ENCODE measurements at places on chromosomes 7 and 10. TPM values are rescaled to one million over a fixed set of nuclear protein-coding genes. Genes with fewer than 3 reads are reported as not detected.

- peak; percentile 87 for DNase-seq
Observed at GRCh38 chr10:88582806-88583583, at the start of gene RNLS. TSS of gene RNLS (minus strand) at chr10:88583318.

DNA sequence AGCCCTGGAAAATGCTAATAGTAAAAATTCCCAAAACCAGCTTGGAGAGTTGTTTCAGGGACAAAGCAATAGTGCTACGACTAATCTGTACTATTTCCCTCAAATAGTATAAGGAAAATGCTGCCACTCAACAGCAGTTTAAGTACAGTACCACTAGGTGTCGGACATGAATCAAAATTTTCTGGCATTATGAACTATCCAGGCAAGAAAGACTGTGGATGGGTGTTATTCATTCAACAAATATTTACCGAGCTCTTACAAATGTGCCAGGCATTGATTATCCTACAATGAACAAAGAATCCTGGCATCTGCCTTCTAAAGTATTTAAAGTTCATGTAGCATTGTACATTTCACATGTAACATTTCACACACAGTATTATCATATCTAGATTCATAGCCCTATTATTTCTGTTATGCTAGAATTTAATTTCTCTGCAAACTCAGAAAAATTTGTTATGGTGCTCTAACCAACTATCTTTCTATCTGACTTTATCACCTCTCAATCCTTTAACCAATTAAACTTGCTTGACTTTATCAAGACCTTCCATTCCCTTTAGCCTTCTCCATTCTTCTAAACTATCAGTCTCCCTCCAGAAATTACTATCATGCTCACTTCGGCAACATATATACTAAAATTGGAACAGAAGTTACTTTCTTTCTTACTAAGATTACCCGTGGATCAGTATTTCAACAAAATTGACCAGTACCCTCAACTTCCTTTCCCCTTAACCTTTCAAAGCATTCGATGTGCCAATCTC is 80.6 kb downstream of the ARHGAP21 start:
- DNase-seq, result no peak

- no peak for DNase-seq
Observed at GRCh38 chr10:113590581-113590980, 37.7 kb downstream of the HABP2 start.

DNA sequence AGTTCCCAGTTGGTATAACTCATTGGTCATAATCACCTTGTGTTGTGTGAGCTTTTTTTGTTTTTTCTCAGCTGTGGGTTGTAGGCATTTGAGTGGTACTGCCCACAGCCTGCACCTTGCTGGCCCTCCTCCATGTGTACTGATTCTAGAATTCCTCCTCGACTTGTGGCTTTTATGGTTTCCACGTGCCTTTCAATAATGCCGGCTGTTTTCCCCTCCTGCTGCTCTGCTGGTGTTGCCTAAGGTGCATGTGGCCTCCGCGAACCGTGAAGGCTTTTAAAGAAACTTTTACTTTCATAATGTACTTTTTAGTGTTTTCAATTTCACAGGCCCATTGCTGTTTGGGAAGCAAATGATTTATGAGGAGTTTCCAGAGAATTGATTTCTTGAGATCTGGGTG is 518.0 kb downstream of the REEP3 start:
- no peak for DNase-seq

GRCh38 chr7:123410273-123410904 is 124.0 kb downstream of the IQUB start:
- DNase-seq, result no peak

DNA sequence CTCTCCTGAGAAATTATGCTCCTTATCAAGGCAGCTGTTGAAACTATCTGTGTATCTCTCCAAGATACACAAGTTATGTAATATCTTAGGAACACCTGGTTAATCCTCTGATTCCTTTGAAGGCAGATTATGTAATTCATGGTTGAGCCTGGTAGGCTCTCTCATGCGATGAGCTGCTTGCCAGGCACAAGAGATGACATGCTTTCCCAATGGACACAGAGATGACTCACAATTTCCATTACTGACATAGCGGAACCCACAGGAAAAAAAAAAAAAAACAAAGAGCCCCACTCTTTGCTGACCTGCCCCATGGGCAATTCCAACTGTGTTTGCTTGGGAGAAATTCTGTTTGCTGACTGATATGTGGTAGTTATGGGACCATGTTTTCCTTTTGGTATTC is 736.4 kb upstream of the PHF14 start:
- DNase-seq, result no peak

GRCh38 chr7:19537942-19538401 is 170.9 kb downstream of the POLR1F start:
- DNase-seq, result no peak

GRCh38 chr10:95319239-95319638 is 28.4 kb upstream of the PDLIM1 start:
- no peak for DNase-seq

- no peak for DNase-seq
Observed at GRCh38 chr7:823649-824048, 8.6 kb upstream of the SUN1 start.

- DNase-seq, result no peak
Observed at GRCh38 chr7:16223963-16224707, 197.2 kb downstream of the CRPPA start.

DNA sequence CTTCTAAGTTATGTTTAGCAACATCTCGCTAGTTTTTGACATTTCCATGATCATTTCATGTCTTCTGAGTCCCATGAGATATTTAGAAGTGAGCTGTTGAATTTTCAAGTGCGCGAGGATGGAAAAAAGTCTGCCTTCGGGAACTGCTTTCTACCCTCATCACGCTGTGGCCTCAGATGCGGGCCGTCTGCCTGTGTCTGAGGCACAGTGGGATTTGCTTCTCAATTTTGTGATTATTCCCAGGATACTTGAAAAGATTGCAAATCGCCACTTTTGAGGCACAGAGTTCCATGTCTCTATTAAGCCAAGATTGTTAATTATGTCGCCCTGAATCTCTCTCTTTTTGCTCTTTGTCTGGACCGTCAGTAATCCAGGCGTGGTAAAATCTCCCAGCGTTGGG is 30.8 kb upstream of the NKX6-2 start:
- peak; percentile 12 for DNase-seq

GRCh38 chr7:69049326-69049725 is 548.9 kb upstream of the AUTS2 start:
- no peak for DNase-seq

DNA sequence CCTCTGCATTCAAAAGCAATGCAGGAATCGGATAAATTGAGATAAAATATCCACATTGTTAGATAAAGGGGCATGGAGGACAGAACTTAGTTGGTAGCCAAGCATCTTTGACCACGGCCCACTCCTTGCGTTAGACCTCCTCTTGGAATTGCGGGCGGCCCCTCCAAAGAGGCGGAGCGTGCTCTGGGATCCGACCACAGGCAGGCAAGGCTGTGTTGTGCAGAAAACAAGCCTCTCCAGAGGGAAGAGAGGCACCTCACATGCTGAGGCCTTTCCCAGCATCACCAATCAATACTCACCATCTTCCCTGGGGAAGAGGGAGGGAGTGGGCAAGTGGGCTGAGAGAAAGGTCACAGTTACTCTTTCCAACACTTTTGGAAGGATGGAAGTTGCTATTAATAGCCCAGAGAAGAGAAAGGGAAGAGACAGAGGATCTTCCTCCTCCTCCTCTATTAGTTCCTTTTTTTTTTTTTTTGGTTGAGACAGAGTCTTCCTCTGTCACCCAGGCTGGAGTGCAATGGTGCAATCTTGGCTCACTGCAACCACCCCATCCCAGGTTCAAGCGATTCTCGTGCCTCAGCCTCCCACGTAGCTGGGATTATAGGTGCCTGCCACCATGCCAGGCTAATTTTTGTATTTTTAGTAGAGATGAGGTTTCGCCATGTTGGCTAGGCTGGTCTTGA is 49.7 kb upstream of the NRF1 start:
- DNase-seq, result no peak

DNA sequence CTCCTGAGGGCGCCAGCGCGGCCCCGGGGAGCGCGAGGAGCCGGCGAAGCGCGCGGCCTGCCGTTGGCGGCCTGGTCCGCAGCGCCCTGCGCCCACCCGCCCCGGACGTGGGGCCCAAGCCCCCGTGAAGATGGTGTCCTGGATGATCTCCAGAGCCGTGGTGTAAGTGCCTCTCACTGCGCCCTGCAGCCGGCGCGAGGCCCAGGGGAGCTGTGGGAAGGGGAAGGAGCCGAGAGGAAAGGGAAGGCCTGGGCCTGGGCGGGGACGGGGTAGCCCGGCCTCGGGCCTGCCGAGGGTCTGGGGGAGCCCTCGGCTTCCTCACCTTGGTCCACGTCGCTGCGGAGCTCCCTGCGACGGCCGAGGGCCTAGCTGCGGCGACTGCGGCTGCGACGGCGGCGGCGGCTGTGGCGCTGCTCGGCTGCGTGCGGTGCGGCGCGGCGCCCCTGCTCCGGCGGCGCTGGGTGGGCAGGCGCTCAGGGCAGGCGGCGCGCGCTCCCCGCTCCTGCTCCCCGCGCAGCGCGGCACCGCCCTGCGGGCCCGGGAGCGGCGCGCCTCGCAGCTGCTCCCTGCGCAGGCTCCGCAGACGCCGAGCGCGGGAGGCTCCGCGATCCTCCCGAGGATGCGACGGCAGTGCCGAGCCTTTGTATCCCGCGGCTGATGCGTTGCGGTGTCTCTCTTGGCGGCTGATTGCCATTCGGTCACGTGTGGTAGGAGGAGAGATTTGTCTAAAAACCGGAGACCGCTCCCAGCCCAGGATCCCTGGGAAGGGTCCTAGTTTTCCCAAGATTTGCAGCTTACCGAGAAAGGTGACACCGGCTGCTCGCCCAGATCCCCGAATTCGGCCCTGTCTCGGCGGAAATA is 445 bp downstream of the REEP3 start:
- DNase-seq, result peak; percentile 87

DNA sequence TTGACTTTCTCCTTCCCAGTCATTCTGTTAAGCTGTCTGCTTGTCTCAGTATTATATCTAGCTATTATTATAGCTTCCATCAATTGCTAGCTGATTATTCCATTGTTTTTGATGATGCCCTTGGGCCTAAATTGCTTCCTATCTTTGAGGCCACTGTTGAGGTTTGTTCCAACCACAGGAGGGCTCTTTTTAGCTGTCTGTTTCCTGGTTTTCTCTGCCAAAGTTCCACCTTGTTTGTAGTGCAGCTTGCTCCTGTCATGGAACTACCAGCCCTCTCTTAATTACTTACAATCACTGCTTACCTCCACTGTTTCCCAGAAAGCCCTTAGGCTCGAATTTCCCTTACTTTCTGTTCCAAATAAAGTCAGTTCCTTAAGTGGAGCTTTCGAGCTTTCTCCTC is 118.7 kb upstream of the SEC61G start:
- no peak for DNase-seq

DNA sequence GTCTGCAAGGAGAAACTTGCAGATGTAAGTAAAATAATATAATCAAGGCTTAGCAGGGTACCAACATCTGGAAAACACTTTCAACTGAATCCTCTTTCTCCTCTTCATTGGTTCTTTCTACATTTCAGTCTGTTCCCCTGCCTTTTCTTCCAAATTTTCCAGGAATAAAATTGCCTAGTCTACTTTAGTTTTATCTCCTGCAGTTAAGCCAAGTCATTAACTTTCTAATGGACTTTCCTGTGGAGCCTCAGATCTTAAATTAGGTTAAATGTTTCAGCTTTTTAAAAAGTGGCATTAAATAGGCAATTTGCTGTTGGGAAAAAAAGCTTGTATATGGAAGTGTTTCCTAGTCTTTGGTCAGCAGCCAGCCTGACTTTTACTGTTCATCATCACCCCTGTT is 70.8 kb downstream of the EEPD1 start:
- DNase-seq, result no peak

- DNase-seq, result no peak
Observed at GRCh38 chr7:48959676-48960075, 35.3 kb downstream of the CDC14C start.

DNA sequence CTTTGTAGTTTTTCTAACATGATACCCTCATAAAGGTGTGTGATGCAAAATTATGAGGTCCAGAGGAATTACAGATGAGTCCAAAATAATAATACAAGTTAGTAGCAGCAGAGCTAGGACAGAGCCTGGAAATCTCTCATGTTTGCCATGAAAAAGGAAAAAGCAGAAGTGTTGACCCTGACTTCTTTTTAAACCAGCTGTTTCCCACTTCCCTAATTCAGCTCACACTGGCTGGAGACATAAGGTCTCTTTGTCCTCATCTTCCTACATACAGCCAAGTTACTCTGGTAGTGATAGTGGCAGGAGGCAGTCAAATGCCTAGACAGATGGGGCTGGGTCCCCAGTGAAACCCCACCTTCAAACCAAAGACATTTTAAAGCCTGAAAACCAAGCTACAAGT is 269.2 kb downstream of the C7orf25 start:
- no peak for DNase-seq

DNA sequence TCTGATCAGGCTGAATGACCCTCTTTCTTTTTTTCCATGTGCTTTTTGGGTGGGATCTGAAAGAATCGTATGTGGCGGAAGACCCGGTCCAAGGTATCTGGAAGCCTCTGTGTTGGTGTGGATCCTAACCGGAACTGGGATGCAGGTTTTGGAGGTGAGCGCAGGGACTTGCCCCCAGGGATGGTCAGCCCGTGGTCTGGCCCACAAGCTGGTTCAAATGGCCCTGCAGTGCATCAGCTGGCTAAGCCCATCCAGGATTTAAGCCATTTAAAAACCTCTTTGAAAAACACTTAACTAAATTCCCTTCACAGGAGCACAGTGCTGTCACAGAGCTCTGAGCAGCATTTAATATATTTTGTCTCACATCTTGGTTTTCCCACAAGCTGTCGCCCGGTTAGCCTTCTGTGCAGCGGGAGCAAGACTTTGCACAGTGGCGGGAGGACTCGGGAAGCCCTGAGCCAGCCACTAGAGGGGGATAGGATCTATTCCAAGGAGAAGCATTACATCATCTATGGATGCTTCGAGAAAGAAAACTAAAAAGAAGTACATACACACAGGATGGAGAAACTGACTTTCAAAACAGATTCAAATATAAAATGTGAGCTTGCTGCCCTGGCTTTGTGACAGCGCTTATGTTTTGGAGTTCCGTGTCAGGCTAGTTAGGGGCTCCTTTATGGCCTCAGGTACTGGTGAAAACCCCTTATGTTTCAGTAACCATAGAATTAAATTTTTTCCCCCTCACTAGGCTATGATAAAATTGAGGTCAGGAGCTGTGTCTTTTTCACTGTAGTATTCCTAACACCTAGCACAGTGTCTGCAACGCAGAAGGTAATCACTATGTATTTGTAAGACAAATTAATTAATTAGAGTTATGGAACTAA is 11.3 kb downstream of the CPA2 start:
- peak; percentile 77 for DNase-seq

PILRA gene
- total RNA-seq, result 21.5 TPM

CLIP2 gene
- total RNA-seq, result 27.5 TPM

ZSCAN21 gene
- 10.7 TPM for total RNA-seq

GCC1 gene
- 13.6 TPM for total RNA-seq

MKX gene
- 6.6 TPM for total RNA-seq

BLNK gene
- total RNA-seq, result 4.1 TPM

NAMPT gene
- 237 TPM for total RNA-seq

C10orf105 gene
- total RNA-seq, result 0.42 TPM

POLR2J2 gene
- total RNA-seq, result 10.0 TPM

VSTM4 gene
- total RNA-seq, result 34.2 TPM

Data from aorta (tissue), 5 donors.